ENCODE measurements at places on chromosomes 1 and 21. TPM values are rescaled to one million over a fixed set of nuclear protein-coding genes. Genes with fewer than 3 reads are reported as not detected.

DNA sequence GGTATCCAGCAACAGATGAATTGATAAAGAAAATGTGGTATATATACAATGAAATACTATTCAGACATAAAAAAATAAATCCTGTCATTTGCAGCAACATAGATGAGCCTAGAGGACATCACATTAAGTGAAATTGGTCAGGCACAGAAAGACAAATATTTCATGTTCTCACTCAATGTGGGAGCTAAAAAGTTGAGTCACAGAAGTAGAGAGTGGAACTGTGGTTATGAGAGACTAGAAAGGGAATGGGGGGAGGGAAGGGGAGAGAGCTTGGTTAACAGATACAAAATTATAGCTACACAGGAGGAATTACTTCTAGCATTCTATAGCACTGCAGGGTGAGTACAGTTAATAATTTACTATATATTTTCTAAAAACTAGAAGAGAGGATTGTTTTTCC lies 37.1 kb upstream of the SERPINC1 start:
- no peaks in the 10 kb centered on the region for H3K4me1 ChIP-seq
- no peak for DNase-seq
- no peaks in the 10 kb centered on the region for H3K27me3 ChIP-seq

DNA sequence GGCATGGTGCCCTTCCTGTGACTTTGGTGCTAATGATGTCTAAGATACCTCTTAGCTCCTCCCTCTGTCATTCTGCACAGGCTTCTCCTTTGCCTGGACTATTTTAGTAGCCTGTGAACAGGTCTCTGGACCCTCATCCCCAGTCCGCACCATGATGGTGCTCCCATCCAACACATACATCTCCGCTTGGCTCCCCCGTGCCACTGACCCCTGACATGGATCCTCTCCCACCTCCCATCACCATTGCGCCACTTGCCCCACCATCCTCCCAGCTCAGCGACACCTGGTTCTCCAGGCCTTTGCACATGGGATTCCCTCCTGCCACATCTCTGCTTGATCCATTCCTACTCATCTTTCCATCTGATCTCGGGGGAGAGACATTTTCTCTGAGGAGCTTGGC lies 33.9 kb downstream of the RUNX3 start:
- H3K36me3 ChIP-seq, result no peaks in the 10 kb centered on the region
- H3K27ac ChIP-seq, result no peak overlapping the region
- H3K27me3 ChIP-seq, result peaks cover 5% of the 10 kb centered on the region
- H3K4me3 ChIP-seq, result no peak overlapping the region
- DNase-seq, result peak; percentile 39
- H3K4me1 ChIP-seq, result no peaks in the 10 kb centered on the region

DNA sequence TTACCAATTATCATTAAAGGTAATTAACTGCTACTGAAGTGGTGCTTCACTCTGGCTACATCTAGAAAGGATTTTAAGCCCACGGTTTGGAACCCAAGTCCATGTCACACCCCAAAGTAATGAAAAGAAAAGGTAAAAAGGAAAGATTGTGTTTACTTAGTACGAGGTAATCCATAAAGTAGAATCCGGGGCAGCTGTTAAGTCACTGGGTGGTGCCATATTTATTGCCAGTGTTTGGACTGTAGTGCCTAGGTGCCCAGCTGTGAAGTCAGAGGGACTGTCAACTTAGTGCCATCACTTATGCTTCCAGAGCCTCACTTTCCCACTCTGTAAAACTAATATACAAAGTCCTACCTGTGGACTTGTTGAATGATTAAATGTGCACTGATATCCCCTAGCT lies 52.2 kb upstream of the GRHL3 start:
- no peaks in the 10 kb centered on the region for H3K27me3 ChIP-seq
- no peak for DNase-seq
- H3K4me1 ChIP-seq, result no peaks in the 10 kb centered on the region
- H3K36me3 ChIP-seq, result no peaks in the 10 kb centered on the region

Gene MNDA
- 4.5 TPM for total RNA-seq

Gene AIRE
- not detected for total RNA-seq

Gene PADI1
- not detected for total RNA-seq

- H3K36me3 ChIP-seq, result no peaks in the 10 kb centered on the region
- no peak for DNase-seq
- H3K4me1 ChIP-seq, result no peaks in the 10 kb centered on the region
- H3K27me3 ChIP-seq, result no peaks in the 10 kb centered on the region
Observed at GRCh38 chr1:71413441-71414175, 332.8 kb upstream of the ZRANB2 start.

Gene CCDC17
- 1.4 TPM for total RNA-seq

Gene SYCP1
- not detected for total RNA-seq

GRCh38 chr1:62724430-62724829 lies 36.2 kb upstream of the DOCK7 start:
- no peak overlapping the region for H3K4me3 ChIP-seq
- no peaks in the 10 kb centered on the region for H3K36me3 ChIP-seq
- no peak for DNase-seq
- H3K4me1 ChIP-seq, result no peaks in the 10 kb centered on the region
- H3K27ac ChIP-seq, result no peak overlapping the region

Gene C1orf122
- 83.4 TPM for total RNA-seq

GRCh38 chr1:161480381-161481035 lies 24.7 kb upstream of the FCGR2A start:
- H3K4me3 ChIP-seq, result no peak overlapping the region
- H3K36me3 ChIP-seq, result no peaks in the 10 kb centered on the region
- no peak overlapping the region for H3K27ac ChIP-seq
- no peak for DNase-seq

Gene ANGPTL1
- total RNA-seq, result 173 TPM

- H3K4me3 ChIP-seq, result peak overlapping the region; percentile 34
- no peak for DNase-seq
- H3K27me3 ChIP-seq, result no peaks in the 10 kb centered on the region
- no peaks in the 10 kb centered on the region for H3K36me3 ChIP-seq
- no peak overlapping the region for H3K27ac ChIP-seq
- H3K4me1 ChIP-seq, result peaks cover 26% of the 10 kb centered on the region
Observed at GRCh38 chr1:69568421-69569174, 876 bp downstream of the LRRC7 start.

GRCh38 chr1:86082183-86082582 lies 74.4 kb downstream of the COL24A1 start:
- H3K4me1 ChIP-seq, result peaks cover 14% of the 10 kb centered on the region
- no peak overlapping the region for H3K4me3 ChIP-seq
- no peak overlapping the region for H3K27ac ChIP-seq
- DNase-seq, result no peak
- H3K36me3 ChIP-seq, result no peaks in the 10 kb centered on the region

GRCh38 chr1:38047603-38048141 lies 1.1 kb upstream of the POU3F1 start:
- H3K27ac ChIP-seq, result peak overlapping the region; percentile 70
- no peak for DNase-seq
- H3K27me3 ChIP-seq, result peaks cover 48% of the 10 kb centered on the region
- peak overlapping the region; percentile 57 for H3K4me3 ChIP-seq
- H3K36me3 ChIP-seq, result no peaks in the 10 kb centered on the region

DNA sequence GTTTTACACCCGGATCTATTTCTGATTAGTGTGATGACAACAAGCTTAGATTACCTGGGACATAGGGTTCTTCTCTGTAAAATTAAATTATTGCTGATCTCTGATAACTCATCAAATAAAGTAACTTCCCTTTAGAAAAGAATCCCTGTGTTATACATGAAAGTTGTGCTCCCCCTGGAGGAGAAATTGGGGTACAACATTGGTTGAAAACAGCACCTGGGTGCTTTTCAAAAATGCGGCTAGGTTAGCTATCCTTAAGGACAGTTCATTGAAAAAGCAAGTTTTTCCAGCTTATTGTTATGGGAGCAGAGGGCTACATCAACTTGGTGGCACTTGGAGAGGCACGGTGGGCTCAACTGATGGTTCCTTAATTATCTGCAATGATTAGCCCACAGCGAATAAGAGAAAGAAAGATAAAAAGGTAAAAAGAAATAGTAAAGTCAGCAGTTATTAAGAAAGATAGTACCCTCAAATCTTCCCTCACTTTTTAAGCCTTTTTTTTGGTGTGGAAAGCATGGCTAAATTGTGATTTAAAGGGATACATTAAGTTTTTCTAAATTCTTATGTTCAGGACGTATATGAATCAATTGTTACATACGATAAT lies 97.8 kb downstream of the FMN2 start:
- peaks cover 26% of the 10 kb centered on the region for H3K4me1 ChIP-seq
- H3K27me3 ChIP-seq, result no peaks in the 10 kb centered on the region
- H3K36me3 ChIP-seq, result no peaks in the 10 kb centered on the region

Gene ORC1
- total RNA-seq, result 0.36 TPM

Gene CCDC27
- total RNA-seq, result not detected

DNA sequence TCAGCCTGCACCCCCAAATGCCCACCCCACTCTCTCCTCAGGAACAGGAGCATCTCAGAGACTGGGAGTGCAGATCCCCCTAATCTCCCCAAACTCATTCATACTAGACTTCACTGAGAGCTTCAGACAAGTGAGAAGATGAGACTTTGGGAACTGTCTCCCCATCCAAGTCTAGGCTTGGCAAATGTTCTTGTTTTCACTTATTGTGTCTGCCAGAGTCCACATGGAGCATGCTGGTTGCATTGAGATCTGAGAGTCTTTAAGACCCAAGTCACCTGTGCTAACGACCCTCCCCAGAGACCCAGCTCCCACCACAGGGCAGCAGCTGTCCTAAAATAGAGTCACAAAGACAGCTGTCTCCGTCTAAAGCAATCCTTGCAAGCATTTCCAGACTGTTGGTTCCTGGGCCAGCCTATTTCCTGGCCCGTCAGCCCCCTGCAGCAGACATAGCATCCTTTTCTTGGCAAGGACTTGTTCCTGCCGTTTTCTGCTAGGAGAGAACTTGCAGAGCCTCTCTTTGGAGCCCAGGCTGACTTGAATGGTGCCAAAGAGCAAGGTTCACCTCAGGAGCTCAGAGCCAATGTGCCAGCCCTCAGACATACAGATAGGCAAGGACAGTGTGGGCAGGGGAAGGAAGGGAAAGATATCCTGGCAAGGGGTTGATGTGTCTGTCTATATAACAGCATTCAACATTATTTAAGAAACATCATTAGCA lies 1.9 kb upstream of the CNTN2 start:
- no peak overlapping the region for H3K4me3 ChIP-seq
- no peak overlapping the region for H3K27ac ChIP-seq
- H3K36me3 ChIP-seq, result no peaks in the 10 kb centered on the region
- no peak for DNase-seq
- H3K4me1 ChIP-seq, result no peaks in the 10 kb centered on the region

DNA sequence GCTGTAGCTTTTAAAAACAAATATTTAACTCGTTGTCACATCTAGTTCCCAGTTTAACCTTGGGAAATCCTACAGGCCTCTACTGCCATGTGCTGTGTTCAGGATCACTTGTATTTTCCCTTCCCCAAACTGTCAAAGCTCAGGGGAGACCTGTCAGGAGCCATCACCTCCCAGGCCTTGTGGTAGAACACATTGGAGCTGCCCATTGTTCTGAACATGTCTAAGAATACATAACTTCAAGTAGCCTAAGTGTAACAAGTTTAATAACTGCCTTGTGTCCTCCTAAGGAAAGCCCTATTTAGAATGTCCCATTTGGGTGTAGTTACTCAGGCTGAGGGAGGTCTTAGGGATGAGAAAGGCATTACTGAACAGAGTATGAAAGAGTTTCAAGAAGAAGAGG lies 28.6 kb upstream of the PIGC start:
- no peak overlapping the region for H3K4me3 ChIP-seq
- H3K27me3 ChIP-seq, result no peaks in the 10 kb centered on the region
- H3K4me1 ChIP-seq, result no peaks in the 10 kb centered on the region
- H3K36me3 ChIP-seq, result no peaks in the 10 kb centered on the region

DNA sequence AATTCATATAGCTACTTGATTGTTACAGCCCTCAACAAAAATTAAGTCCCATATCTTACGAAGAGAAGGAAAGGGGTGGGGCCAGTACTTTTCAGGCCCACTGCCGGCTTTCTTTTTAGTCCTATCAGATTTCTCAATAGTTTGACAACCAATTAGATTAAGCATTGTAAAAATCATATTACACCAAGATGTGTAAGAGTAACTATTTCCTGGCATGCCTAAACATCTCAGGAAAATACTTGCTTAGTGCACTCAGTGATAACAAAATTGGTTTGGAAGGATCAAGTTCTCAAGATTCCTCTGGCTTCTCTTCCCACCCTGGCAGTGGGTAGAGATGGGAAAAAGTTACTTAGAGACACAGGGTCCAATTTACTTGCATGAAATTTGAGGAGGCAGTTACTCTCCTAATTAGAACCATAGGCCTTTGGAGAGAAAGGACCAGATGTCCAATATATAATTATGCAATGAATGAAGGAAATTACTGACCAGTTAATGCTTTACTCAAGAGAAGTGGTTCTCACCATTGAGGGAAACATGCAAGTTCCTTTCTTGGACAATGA lies 30.1 kb downstream of the STPG1 start:
- DNase-seq, result no peak
- H3K36me3 ChIP-seq, result peaks cover 36% of the 10 kb centered on the region
- no peaks in the 10 kb centered on the region for H3K27me3 ChIP-seq
- no peak overlapping the region for H3K27ac ChIP-seq
- no peak overlapping the region for H3K4me3 ChIP-seq
- H3K4me1 ChIP-seq, result no peaks in the 10 kb centered on the region

GRCh38 chr1:193676996-193677549 lies 490.7 kb upstream of the B3GALT2 start:
- no peak overlapping the region for H3K4me3 ChIP-seq
- H3K4me1 ChIP-seq, result peaks cover 9% of the 10 kb centered on the region
- H3K27me3 ChIP-seq, result no peaks in the 10 kb centered on the region
- DNase-seq, result no peak
- H3K36me3 ChIP-seq, result no peaks in the 10 kb centered on the region
- no peak overlapping the region for H3K27ac ChIP-seq

GRCh38 chr1:52569449-52570210 lies 16.7 kb upstream of the TUT4 start:
- no peak overlapping the region for H3K4me3 ChIP-seq
- H3K27ac ChIP-seq, result no peak overlapping the region
- peaks cover 5% of the 10 kb centered on the region for H3K4me1 ChIP-seq
- no peaks in the 10 kb centered on the region for H3K36me3 ChIP-seq
- DNase-seq, result no peak
- H3K27me3 ChIP-seq, result no peaks in the 10 kb centered on the region

DNA sequence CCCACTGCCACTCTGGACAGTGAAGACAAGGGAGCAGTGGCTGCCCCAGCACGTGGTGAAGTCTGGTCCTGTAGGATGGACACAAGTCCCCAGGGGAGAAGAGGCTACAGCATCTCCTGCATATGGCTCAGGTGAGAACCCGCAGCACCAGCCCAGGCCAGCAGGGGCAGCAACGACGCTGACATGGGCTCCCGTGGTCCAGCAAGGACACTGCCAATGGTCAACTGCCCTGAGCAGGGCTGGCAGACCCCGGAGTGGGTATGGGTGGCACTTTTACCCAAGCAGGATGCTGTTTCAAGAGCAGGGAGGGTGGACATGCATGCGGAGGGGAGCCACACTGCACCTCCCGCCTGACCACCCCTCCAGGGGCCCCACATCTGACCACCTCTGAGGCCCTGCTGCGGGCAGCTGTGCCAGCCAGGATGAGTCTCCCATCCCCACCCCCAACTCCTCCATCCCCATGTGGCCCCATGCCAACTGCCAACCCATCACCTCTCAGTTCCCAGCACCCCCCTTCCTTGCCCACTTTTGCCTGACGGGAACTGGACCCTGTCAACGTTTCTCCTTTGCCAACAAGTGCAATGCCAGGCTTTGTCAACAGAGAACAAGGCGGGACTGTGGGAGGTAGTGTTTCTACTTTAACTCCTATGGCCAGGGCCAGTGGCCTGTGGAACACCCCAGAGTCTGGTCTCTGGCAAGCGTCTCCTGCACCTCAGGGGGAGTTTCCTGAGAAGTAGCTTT lies 8.6 kb downstream of the MORN1 start:
- no peak overlapping the region for H3K4me3 ChIP-seq
- H3K27me3 ChIP-seq, result no peaks in the 10 kb centered on the region
- peaks cover 14% of the 10 kb centered on the region for H3K36me3 ChIP-seq
- peak; percentile 67 for DNase-seq
- H3K4me1 ChIP-seq, result peaks cover 11% of the 10 kb centered on the region

Gene RSPH1
- not detected for total RNA-seq

- no peak for DNase-seq
- H3K4me3 ChIP-seq, result no peak overlapping the region
- no peaks in the 10 kb centered on the region for H3K36me3 ChIP-seq
Observed at GRCh38 chr1:38815903-38816627, 43.5 kb downstream of the RRAGC start.
